ENCODE measurements at places on chromosomes 1 and 21.

DNA sequence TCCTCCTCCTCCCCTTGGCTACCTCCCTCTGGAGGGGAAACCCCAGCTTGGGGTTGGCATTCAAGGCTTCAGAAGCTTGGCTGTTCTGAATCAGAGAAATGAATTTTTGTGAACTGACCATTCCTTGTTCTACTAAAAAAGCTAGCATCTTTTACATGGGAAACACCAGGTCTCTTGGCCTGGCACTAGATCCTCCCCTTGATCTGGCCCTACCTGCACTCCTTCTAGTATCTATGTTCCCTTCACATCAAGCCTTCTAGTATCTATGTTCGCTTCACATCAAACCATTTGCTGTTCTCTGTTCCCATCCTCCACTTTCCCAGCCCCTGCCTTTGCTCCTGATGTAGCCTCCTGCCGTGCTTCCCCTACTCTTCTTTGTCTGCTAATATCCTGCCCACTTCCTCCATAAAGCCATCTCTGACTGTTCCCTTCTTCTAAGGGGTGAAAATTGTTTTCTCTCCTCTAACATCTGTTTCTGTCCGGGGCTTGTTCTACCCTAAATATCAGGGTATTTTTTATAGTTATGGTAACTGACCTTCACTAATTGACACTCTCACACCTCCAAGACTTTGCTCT lies 25.8 kb downstream of the FAM151A start:
- no peak for DNase-seq

DNA sequence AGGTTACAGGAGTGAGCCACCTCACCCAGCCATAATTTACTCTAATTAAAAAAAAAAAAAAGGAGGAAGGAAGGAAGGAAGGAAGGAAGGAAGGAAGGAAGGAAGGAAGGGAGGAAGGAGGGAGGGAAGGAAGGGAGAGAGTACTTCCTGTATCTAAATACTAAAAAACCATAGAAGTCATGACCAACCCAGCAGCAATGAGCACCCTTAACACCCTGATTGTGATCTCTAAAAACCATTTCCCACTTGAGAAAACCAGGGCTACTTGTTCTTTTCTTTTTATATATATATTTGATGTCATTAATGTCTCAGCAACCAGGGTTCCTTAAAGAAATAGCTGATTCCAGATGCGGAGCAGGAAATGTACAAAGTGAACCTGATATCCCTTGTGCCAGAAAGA lies 31.2 kb downstream of the ARID4B start:
- no peak for DNase-seq

- DNase-seq: peak; percentile 35
Observed at GRCh38 chr1:149884433-149885338, 14.7 kb upstream of the BOLA1 start.

DNA sequence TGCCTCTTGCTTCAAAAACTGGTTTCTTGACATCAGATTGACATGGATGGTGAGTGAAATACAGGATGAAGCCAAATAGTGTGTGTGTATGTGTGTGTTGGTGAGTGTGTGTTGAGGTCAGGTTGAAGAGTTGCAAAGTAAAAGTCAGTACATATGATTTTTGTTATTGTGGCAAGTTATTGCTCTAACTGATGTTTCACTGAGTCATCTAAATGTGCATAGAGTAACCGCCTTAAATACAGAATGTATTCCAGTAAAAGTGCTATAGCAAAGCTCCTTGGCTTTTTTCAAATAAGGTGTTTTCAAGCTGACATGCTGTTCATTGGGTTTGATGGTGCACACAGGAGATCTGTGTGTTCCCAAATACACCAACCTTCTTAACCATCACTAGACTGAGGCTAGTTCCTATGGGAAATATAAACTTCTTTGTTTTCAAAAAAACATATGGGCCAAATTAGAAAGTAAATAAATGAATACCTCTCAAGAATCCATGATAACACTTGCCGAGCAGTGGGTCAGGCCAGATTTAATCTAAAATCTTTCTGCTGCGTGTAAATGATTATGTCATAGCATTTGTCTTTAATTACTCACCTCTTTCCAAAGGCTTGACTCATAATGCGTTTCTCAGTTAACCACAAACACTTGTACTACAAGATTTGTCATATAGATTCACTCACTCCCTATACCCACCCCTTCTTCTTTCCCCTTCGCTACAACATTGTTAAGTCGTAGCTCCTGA lies 151.1 kb downstream of the LYPLAL1 start:
- no peak for DNase-seq

- DNase-seq: peak; percentile 38
Observed at GRCh38 chr1:96674915-96675314, 46.7 kb upstream of the PTBP2 start.

DNA sequence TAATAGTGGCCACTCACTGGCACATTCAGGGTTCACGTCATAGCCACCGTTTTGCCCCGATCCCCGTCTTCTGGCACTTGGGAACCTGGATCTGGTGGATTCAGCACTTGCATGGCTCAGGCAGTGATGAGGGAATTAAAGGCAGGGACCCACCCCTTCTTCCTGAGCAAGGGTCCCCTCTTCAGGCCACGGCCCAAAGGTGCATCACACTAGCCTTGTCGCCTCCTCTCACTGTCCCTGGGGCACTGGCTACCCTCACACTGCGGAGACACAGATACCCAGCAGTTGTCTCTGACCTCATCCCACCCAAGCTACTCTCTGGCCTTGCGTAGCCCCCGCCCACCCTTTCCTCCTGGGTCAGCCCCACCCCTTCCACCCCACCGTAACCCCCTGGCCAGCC lies 19.9 kb upstream of the LDLRAP1 start:
- DNase-seq: peak; percentile 78

- peak; percentile 69 for DNase-seq
Observed at GRCh38 chr1:53115403-53116306, 26.8 kb downstream of the SLC1A7 start.

DNA sequence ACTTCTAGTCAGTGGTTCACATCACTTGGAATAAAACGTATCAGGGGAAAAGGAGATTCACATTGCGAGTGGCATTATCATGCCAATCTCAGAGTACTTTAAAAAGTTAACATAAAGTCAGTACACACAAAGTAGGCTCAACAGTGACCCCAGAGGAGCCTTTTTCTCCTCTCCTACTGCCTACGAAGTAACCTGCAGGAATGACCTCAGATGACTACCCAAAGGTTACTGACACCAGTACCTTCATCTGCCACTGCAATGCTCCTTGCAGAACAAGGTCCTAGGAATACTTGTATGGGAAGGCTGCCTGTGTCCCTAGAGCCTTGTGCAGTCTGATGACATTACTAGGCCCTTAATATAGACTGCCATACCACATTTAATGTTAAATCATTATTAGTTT lies 389.8 kb upstream of the LYPLAL1 start:
- DNase-seq: peak; percentile 34

DNA sequence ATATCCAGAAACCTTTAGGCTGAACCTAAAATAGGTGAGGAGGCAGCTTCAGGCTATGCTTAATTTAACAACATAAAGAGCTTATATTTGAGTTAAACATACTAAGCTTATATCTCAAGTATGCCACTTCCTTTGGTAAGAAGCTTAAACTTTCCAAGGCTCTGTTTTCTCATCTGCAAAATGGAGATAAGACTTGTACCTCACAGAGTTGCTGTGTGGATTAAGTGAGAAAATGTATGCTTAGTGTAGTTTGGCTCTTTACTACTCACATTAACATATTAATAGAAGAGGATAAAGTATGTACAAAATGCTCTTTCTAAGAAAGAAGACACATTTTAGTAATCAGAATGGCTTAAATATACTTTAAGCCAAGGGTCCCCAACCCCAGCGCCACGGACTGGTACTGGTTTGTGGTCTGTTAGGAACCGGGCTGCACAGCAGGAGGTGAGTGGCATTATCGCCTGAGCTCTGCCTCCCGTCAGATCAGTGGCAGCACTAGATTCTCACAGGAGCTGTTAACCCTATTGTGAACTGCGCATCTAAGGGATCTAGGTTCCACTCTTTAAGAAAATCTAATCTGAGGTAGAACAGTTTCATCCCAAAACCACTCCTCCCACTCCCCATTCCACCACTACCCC lies 77.2 kb downstream of the HS2ST1 start:
- peak; percentile 30 for DNase-seq

- no peak for DNase-seq
Observed at GRCh38 chr1:53685272-53686051, 53.5 kb downstream of the GLIS1 start.

- DNase-seq: no peak
Observed at GRCh38 chr1:43337588-43337987, at the start of gene MPL. Gene MPL (plus strand): TSS chr1:43337818. CDS start chr1:43337849, 31 bp downstream.

DNA sequence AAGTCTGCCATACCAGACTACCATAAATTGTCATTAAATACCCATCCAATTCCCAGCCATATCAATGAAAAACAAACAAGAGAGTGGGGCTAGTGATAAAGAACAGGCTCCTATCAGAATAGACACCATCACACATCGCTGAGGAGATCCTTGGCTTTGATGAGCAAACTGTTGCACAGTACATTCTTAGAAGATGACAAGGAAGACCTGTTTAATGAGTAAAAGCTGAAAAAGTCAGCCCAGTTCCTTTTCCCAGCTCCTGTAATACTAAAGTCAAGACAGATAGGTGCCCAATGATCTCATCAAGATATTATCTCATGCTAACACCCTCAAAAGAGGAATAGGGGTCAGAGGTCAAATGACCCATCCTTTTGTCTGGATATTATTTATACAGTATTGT lies 164.5 kb upstream of the COA6 start:
- no peak for DNase-seq

DNA sequence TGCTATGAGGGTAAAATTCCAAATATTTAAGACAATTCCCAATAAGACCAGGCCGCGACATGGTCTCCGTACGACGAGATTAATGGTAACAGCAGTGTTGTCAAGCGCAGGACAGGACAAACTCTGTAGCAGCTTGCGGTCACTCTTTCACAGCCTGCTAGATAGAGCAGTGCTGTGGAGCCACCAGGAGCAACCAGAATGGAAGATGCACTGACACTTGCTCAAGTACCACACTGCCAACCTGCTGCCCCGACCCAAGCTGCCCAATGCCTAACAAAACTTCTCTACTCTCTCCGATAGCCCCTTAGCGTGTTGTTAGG lies 636 bp downstream of the WARS2 start:
- DNase-seq: no peak

DNA sequence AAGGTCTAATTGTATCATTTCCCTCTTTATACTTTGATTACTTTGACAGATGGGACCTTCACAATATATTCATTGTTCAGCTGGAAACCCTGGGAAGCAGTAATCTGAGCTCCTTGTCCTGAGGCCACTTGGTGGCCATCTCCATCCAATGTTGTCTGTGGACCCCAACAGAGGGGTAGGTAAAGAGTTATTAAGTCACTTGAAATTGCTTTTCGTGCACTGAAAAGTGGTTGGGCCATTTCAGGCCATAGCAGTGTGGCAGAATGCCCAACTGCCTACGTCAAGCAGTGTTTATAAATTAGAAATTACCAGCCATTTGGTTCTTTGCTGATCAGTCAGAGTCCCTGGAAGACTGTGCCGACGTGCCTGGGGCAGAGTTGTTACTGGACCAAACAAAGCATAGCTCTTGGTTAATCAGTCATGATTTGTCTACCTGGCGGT lies 308.3 kb upstream of the USP25 start:
- DNase-seq: no peak

GRCh38 chr21:34715985-34716596 lies 47.3 kb downstream of the CLIC6 start:
- no peak for DNase-seq

DNA sequence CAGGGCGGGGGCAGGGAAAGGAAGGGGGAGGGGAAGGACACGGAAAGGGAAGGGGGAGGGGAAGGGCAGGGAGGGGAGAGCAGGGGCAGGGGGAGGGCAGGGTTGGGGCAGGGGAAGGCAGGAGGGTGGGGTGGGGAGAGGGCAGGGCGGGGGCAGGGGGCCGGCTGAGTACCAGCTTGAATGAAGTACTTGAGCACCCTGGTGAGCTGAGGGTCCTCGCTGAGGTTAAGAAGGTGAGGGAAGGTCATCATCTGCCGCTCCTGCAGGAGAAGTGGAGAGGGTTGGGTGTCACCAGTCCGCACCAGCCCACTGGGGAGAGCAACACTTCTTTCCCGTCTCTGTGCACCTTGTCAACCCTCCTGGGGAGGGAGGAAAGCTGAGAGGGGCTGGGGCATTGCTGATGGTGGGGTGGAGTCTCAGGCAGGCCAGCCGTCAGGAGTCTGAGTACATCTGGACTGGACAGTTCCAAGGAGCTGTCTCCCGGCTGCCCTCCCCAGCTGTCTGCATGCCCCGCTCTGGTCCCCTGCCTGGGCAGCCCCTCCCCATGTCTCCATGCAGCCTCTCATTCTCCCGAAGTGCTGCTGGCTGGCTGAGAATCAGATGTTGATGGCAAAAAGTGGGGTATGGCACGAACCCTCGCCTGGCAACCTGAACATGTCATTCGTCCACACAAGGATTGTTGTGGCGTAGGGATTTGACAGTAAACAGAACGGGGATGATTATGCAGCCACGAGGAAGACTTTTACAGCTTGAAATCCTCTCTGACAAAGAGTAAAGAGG lies 70.0 kb downstream of the SCCPDH start:
- no peak for DNase-seq

- DNase-seq: no peak
Observed at GRCh38 chr1:221643404-221644144, 98.3 kb downstream of the DUSP10 start.

DNA sequence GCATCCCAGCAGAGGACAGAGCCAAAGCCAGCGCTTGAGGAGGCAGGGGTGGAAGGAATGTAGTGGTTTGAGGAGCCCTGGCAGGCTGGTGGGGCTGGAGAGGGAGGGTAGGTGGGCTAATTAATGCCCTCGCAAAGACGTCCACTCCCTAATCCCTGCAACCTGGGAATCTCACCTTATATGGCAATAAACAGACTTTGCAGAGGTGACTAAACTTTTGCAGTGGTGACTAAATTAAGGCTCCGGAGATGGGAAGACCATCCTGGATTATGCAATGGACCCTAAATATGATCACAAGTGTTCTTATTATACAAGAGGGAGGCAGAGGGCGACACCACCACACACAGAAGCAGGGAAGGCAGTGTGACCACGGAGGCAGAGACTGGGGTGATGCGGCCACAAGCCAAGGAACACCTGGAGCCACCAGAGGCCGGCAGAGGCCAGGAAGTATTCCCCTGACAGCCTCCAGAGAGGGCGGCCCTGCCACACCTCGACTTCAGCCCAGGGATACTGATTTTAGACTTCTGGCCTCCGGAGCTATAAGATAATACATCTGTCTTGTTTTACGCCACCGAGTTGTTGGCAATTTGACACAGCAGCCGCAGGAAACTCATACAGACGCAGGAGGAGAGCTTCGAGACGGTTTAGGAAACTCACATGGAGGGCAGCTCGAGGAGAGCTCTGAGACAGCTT lies 23.1 kb upstream of the NPPB start:
- no peak for DNase-seq

- DNase-seq: no peak
Observed at GRCh38 chr1:204659056-204659455, 26.5 kb downstream of the LRRN2 start.

- no peak for DNase-seq
Observed at GRCh38 chr1:51002516-51002915, 32.5 kb downstream of the CDKN2C start.
